Activated CD4-positive, CD25-positive, alpha-beta regulatory T cell treated with anti-CD3 and anti-CD28 coated beads, Interleukin-2, amount 50 U/mL, for 24 hours (primary cell): ENCODE measurements at places on chromosomes 4 and X.

GRCh38 chr4:7910952-7911578 lies 28.6 kb downstream of the AFAP1 start:
- ATAC-seq = no peak

GRCh38 chr4:65023081-65023480 lies 613.8 kb upstream of the TECRL start:
- no peak for ATAC-seq

DNA sequence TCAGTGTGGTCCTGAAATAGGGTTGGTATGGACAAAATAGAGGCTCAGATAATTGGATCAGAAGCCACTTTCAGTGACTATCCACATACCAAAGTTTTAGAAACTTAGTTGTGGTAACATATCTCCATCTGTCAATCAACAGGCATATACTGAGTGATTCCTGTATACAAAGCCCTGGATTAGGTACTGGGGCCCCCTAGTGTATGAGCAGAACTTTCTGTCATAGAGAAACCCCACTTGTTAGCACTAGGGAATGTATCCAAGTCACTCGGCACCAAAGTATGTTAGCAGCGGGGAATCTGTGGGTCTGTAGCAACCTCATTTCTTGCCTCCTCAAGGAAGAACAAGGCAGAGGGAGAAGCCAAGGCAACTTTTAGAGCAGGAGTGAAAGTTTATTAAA lies 50.7 kb downstream of the MAP7D3 start:
- no peak for ATAC-seq

DNA sequence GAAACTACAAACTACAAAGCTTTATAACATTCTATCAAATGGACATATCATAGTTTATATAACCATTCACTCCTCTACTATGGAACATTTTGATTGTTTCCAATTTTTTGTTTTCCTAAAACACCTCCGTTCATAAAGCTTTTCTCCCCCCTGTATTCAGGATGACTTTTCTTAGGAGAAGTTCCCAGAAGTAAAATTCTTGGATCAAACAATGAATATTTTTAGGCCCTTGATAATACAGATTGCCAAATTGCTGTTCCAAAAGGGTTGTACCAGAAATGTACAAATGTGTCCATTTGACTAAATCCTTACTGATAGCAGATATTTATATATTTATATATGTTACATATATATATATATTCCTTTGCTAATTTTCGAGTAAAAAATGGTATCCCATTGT lies 77.8 kb downstream of the GPC3 start:
- ATAC-seq = no peak

- no peak for ATAC-seq
Measured at GRCh38 chr4:3083732-3084131, 9.3 kb downstream of the HTT start.
